ENCODE measurements at places on chromosomes 16 and 17.
A peak's percentile ranks its signal among the peaks of the same experiment; 100 is the strongest.

- peak; percentile 15 for DNase-seq
Observed at GRCh38 chr17:21239680-21240368, 13.4 kb downstream of the NATD1 start.

DNA sequence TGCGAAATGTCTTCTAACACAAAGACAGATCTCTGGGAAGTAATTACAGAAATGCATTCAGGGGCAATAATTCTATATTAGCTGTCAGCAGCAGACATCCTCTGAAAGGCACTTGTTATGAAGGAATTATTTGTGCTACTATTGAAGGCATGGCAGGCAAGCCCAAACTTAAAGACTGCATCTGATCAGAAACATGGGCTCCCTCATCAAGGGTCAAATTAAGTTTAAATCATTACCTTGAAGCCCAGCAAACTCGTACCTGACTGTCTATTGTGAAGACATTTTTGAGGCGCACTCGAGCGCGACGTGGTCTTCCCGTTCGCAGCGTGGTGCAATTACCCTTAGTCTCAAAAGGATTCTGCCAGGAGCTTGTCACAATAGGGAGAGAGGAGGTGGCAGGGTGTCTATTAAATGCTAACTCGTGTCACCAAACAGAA, 110.6 kb downstream of the ZNF423 start:
- DNase-seq = no peak

DNA sequence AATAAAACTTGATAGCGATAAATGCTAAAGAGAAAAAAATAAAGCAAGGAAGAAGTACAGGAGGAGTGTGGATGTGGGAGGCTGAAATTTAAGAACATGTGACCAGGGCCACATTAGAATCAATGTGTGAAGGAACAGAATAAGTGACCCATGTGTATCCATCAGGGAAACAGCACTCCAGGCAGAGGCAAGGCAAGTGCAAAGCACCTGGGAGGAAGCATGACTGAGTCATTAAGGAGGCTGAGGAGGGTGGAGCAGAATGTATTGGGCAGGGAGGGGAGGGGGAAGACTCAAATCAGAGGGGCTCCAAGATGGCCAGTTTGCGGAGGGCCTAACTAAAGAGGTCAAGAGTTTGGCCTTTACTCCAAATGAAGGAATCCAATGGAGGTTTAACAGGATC, 8.0 kb downstream of the CDR2 start:
- DNase-seq = no peak

DNA sequence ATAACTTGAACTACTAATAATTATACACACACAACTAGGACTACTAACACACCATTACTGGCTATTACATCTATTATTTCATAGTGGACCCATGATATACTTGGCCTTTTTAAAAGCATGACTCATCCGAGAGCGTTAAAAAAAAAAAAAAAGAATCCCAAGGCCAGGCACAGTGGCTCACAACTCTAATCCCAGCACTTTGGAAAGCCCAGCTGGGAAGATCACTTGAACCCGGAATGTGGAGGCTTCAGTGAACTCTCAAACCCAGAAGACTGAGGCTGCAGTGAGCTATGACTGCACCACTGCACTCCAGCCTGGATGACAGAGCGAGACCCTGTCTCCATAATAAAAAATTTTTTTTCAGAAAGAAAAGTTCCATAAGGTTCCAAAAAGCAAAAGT, 3.1 kb downstream of the GLG1 start:
- no peak for DNase-seq

DNA sequence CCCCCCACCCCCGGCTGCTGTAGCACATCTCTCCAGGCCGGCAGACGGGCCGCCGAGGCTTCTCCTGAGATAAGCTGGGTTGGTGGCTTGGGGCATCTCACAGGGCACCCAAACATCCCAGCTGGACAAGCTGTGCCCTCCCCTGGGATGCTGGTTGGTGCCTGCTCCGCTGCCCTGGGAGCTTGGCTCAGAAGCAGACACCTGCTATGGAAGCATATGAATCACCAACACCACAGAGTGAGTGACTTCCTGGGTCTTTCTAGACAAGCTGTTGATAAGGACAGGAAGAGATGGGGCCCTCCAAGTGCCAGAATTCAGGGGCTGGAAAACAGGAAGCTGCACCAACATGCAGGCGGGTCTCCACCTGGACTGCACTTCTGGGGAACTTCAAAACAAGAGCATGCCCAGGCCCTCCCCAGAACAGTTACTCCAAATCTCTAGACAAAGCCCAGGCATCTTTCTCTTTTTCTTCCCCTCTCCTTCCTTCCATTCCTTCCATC, 13.7 kb downstream of the C16orf95 start:
- DNase-seq = no peak

DNA sequence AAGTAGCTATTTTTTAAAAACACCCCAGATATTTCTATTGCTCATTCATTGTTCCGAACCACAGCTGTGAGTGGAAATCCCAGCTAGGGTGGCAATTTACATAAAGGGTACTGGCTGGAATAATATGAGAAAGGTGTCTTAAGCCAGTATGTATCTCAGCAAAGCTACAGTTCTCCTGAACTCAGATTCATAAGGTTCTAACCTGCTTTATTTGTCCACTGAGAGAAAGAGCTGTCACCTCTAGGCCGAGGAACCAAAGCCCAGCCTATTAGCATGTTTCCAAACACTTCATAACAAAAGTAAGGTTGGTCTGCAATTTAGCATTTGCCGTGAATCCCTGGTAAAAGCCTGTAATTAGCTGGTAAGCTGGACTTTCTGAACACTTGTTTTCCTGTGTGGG, 57.0 kb upstream of the CLEC19A start:
- DNase-seq = no peak

DNA sequence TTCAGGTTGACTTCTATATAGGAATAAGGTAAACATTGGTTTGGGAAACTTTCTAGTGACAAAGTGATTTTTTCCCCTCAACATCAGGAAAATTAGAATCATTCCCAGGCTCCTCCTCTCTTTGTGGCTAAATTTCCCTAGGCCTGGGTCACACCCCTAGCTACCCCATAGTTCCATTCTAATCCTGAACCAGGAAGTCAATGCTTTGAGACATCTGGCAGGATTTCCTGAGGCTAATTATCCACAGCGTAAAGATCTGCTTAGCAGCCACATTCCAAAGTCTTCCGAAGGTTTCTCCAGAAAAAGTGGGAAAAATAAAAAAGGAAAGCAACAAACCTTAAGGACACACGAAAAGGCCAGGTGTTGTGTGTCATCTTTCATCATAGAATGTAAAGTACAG, 60.3 kb upstream of the CORO6 start:
- DNase-seq = no peak

- DNase-seq = no peak
Observed at GRCh38 chr17:6843241-6843880, 11.8 kb upstream of the TEKT1 start.

- DNase-seq = no peak
Observed at GRCh38 chr16:7820816-7821215, 488.2 kb downstream of the RBFOX1 start.

- DNase-seq = no peak
Observed at GRCh38 chr17:69503711-69504110, 89.2 kb downstream of the MAP2K6 start.

DNA sequence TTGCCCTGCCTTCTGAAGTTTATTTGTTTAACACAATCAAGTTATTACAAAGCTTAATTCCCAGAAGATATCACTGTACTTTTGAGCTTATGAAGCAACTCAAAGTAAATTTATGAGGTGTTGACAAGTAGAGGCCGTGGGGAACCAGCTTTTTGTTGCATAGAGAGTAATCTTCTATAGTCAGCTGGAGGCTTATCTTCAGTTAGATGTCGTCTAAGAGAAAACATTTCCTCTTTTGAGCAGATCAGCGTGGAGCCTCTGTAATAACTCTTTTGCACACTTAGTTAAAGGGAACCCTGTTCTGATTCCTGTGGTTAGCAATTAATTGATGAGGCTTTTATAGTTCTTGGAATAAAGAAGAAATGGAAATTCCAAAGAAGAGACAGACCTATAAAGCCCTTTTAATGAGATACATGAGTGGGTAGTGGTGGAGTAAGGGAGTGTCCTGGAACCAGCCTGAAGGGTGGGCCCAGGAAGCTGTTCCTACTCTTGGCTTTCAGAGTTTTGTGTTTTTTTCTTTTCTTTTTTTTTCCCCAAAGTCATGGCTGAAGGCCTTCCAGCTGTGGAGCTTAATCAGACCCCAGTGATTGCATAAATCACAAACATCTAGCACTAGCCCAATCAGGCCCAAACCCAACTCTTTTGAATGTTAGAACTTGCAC, 28.9 kb upstream of the MAP3K14 start:
- peak; percentile 24 for DNase-seq

DNA sequence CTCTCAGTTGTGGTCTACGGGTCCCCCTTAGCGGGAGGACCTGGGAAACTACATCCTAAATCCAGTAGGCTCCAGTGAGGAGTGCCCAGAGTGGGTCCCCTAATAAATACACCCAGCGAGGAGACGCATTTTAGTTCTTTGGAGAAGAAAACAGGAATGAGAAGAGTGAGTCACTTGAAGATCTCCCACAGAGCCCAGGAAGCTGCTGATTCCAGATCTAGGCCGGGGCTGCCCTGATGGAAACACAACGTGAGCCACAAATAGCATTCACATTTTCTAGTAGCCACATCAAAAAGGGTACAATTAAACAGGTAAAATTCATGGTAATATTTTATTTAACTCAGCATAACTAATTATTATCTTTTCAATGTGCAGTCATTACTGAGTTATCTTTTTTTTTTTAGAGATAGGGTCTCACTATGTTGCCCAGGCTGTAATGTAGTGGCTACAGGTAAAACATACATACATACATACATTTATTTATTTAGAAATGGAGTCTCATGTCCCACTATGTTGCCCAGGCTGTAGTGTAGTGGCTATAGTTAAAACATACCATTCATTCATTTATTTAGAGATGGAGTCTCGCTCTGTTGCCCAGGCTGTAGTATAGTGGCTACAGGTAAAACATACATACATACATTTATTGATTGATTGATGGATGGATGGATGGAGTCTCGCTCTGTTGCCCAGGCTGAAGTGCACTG, 21.5 kb downstream of the FBXO31 start:
- no peak for DNase-seq

DNA sequence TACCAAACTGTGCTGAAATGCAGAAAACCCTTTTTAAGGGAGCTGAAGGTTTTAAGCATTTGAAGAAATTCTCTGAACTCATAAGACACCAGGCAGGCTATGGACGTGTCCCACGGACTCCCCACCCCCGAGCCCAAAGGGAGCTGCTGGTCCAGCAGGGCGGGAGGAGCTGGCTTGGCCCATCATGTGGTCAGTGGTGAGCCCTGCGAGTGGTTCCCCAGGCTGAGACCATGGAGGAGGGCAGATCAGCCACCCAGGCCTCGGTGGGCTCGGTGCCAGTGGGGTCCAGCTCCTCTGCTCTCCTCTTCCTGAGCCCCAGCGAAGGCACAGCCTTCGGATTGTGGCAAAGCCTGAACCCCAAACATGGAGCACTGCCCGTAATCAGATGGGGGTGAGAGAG, 27.0 kb downstream of the LGALS3BP start:
- no peak for DNase-seq

DNA sequence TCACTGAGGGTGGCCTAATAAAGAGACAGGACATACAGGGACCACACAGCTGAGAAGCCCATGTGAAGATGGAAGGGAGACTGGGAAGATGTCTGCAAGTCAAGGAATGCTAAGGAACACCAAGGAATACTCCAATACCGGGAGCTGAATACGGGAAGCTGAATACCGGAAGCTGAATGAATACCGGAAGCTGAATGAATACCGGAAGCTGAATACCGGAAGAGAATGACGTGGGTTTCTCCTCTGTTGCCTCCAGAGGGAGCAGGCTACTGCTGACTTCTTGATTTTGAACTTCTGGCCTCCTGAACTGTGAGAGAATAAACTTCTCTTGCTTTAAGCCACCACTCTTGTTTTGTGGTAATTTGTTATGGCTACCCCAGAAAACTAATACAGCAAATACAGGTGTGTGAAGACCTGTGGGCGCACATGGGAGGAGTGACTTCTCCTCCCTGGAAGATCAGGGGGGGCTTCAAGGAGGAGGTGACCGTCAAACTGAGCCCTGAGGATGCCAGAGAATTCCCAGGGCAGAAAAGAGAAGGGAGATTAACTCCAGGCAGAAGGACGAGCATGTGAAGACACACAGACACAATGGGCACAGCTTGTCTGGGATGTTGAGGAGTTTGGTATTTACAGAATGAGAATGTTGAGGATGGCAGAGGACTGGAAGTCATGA, 259.9 kb downstream of the IRF8 start:
- DNase-seq = no peak

GRCh38 chr16:30895627-30896260, 670 bp upstream of the CTF1 start:
- no peak for DNase-seq

DNA sequence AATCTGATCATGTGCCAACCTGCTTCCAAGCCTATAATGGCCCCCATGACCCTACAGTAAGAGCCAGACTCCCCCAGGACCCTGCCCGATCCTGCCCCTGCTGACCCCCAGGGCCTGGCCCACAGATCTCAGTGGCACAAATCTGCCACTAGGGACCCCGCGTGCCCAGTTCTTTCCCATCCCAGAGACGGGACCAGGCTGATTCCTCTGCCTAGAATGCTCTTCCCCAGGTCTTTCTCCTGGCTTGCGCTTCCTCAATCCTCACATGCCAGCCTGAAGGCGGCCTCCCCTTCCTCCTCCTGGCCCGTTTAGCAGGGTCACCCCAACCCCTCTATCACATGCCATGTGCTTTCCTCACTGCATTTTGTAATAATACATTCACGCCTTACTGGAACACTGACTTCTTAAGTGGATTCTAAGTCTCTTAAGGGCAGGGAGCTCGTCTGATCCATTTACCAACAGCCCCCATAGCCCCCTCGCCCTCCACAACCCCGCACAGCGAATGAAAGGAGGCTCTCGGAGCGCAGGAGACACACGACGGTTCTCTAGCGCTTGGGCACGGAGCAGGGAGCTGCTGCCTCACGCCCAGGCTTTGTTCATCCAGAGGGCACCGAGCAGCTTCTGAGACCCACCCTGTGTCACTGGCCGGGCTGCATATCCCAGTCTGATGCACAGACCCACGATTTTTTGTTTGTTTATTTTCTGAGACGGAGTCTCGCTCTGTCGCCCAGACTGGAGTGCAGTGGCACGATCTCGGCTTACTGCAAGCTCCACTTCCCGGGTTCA, 1.2 kb downstream of the TRIM65 start:
- DNase-seq = peak; percentile 35

DNA sequence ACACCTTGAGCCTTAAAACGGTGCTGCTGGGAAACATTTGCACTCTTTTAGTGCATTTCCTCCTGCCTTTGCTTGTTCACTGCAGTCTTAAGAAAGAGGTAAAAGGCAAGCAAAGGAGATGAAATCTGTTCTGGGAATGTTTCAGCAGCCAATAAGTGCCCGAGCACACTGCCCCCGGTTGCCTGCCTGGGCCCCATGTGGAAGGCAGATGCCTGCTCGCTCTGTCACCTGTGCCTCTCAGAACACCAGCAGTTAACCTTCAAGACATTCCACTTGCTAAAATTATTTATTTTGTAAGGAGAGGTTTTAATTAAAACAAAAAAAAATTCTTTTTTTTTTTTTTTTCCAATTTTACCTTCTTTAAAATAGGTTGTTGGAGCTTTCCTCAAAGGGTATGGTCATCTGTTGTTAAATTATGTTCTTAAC, 4.4 kb downstream of the SOX9 start:
- no peak for DNase-seq
